ENCODE measurements at places on chromosomes 3 and 15.

- peak; percentile 65 for DNase-seq
Observed at GRCh38 chr3:149717391-149718056, 34.8 kb downstream of the COMMD2 start.

GRCh38 chr3:57852896-57853295, 96.8 kb downstream of the SLMAP start:
- DNase-seq = no peak

DNA sequence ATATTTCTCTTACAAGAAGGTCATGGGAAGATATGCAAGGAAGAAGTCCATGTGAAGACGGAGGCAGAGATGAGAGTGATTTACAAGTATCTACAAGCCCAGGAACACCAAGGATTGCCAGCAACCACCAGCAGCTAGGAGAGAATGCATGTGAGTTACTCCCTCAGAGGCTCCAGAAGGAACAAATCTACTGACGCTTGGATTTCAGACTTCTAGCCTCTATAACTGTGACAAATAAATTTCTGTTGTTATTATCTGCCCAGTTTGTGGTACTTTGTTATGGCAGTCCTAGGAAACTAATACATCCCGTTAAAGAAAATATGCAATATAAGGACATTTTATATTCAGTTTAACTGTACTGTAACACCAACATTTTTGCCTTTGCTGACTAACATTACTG, 283.9 kb downstream of the BCHE start:
- DNase-seq = no peak

DNA sequence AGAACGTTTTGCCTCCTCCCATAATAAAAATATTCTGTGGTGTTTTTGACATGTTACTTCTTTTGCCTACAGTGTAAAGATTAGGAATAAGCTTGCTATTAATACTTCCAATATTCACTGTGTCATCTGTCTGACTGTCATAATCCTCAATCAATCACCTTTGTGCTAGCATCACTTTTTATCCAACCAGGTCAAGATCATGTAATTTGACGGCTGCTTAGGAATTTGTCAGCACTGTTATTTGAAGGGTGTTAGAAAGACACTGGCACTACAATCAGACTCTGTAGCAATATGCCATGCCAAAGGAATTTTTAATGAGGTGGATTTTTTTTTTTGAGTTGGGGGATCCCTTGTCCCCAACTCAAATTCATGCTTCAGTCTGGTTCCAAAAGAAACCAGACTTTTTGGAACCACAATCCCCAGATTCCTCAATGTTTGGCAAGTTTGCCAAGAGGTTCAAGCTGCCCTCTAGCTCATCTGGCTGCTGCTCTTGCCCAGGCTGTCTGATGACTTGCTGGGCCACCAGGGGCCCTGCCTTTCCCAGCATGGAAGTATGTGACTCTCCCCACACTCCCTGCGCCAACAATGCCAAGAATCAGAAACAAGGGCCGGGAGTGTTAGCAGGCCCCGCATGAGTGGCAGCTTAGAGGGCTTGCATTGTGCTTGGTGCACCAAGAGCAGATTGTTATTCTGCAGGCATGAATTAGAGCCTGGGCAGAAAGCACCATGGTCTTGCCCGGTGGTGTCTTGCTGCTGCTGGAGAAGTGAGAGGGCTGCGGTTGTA, 58.6 kb upstream of the TSC22D2 start:
- no peak for DNase-seq

DNA sequence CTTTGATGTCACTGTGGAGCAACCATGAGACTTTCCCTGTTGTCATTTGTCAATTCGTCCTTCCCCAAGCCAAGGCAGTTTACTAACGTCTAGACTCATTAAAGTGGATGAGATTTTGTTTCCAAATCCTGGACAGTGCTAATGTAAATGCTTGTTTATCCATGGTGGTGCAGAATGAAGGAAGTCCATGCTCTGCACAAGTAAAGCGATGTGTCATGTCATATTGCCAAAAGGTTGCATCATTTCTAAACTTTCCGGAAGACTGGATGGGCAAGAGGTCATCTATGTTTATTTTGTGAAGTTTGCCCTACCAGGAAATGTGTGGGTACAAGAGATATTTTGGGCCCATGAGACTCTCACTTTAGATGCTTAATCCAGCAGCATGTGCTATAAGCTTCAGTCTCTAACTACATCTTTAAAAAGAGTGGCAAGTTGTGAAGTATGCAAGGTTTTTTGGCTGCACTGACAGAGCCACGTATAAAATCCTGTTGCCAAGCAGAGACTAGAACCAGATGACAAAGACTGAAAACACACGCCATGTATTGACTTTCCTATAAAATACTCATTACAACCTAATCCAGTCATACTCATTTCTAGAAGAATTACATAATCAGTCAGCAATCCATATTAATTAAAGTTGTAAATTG, 72.1 kb upstream of the FNDC3B start:
- peak; percentile 60 for DNase-seq

DNA sequence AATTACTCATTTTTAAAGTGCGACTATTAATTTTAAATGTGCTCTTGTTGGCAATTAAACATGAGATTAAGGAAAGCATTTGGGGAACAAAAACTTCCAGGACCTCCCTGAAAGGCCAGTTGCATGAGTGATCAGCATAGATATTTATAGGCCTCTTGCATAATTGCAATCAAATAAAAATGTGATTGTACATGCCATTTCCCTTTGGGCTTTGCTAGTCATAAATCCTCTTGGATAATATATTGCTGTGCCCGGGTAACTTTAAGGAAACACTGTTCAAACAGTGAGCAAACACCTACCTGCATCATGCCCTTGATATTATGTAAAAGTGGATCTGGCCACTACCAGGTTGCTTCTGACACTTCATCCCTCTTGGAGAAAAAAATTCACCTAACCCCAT, 239.1 kb downstream of the MCTP2 start:
- no peak for DNase-seq

DNA sequence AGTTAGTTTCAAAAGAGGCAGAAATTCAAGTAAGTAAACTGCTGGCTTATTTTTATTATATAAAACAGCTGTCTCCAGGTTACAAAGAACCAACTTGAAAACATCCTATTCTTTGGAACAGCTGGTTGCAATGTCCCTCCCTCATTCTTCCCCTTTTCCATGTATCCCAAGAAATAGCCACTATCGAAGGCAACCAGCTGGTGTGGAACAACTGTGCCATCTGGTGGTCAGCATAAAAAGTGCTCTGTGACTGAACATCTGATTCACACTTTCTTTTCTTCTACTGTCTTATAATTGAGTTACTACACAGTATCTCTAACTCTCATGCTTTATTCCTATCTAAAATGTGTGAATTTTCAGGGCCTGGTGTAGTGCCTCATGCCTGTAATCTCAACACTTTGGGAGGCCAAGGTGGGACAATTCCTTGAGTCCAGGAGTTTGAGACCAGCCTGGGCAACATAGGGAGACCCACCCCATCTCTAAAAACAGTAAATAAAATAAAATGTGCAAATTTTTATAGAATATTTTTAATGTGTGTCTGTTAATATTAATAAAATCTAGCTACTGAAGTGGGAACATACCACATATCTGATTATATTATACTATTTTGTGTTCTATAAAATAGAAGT, 9.6 kb downstream of the OSBPL11 start:
- DNase-seq = peak; percentile 45

DNA sequence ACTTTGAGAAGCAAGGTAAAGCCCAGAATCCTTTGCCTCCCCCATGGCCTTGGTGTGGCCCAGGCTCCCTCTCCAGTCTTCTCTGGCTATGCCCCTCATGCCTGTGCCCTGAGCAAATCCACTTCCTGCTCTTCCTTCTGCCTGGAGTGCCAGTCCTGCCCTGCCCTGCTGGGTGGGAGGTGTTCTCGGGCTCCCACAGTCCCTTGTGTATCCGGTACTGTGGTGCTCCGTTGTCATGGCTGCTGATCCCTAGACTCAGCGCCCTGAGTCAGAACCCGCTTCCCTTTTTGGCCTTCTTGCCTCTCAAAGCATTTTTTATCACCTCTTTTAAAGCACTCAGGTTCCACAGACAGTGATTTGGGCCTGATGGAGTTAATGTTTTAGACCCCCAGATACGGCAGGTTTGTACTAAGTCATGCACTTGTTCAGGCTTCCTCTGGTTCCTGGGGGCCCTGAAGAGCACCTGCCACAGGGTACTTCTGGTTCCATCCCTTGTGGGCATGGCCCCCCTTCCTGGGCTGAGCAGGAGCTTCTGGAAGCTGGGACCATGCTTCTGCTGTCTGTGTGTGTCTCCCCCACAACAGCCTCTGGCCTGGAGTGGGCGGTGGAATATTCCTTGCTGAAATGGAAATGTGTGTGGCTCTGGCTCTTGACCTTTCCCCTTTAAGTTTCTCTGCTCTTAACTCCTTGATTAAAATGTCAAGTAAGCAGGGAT, 29.6 kb upstream of the ADAMTS7 start:
- DNase-seq = no peak

DNA sequence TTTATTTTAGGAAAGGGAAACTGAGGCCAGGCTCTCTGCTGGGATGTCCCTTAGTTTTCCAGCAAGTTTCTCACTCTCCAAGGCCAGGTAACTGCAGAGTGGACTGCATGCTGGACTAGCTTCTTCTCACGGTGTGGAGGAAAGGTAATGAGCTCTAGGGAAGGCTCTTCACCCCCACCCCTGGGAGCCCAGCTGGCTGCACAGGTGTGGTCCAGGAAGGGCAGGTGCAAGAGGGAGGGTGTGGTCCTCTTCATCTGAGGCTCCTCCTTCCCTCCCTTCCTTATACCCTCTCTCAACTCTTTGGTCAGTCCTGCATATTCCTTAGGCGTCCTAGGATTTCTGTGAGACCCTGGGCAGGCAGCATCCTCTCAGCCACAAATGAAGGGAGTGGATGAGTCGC, 33.9 kb downstream of the RNU5B-1 start:
- DNase-seq = no peak

GRCh38 chr15:47788685-47789084, 71.4 kb downstream of the SEMA6D start:
- DNase-seq = no peak

DNA sequence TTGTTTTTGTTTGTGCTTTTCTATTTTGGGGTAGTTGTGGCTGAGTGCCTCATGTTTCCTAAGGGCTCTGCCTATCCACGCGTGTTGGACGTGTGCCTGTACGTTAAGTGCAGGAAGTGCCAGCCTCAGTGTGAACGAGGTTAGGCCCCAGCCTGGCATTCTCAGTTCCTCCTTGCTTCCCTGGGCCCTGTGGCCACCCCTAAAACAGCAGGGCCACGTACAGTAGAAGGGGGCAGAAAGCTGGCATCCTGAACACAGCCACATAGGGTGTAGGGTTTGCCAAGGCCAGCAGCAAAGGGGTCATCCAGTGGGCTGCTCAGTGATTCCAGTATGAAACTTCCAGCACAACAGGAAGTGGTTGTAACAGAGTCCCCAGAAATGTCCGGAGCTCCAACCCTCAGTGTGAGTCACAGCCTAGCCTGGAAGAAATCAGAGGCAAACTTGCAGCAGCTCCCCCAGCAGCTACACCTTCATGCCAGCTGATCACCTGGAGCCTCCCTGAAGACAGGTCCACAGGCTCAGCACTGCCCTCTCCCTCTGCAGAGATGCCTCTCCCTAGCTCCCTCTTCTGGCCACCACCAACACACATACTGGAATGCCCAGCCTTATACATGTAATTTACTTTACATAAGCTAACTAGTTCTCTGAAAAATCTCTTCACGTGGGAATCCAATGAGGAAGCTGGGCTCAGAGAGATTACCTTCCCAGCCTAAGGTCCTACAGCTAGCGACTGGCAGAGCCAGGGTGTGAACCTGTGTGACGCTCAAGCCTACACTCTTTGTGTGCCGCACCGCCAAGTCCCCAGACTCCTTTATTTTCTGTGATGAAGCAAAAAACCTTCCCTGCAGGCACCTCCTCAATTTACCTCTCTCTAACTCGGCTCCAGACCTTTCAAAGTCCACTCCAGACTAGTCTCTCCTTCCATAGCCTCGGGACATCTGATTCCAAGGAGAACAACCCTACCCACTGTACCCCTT, 26.6 kb downstream of the ILDR1 start:
- DNase-seq = peak; percentile 53

DNA sequence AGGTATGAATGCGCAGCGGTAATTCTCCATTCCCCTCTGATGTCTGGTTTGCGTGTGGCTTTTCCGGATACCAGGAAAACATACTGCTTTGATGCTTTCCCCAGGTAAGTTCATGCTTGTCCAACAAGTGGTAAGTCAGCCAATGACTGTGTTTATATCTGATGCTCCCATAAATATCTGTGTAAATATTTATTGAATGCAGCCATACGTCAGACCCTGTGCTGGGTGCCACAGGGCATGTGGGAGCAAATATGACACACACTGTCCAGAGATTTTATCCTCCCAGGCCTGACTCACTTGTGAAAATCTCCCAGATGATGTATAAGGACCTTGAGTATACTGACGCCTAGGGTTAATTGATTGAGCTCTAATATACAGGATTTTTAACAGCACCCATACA, 29.6 kb upstream of the CEMIP start:
- DNase-seq = no peak

DNA sequence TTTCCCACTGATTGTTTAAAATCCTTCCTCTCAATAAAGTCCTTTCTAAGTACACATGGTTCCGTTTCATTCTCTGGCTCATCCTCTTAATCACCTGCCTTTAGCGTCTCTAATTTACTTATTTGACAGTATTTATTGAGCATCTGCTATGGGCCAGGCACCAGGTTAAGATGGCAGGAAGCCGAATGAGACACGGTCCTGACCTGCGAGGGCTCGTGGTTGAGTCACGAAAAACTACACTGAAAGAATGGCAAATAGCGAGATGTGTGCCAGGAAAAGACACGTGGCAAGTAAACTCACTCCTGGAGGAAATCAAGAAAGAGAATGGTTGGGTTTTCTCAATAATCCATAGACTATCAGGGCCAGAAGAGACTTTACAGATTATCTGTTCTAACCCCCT, 60.9 kb downstream of the HES1 start:
- no peak for DNase-seq

- no peak for DNase-seq
Observed at GRCh38 chr3:194572944-194573491, 60.2 kb downstream of the TMEM44 start.

- no peak for DNase-seq
Observed at GRCh38 chr3:21481991-21482390, 269.0 kb downstream of the ZNF385D start.

DNA sequence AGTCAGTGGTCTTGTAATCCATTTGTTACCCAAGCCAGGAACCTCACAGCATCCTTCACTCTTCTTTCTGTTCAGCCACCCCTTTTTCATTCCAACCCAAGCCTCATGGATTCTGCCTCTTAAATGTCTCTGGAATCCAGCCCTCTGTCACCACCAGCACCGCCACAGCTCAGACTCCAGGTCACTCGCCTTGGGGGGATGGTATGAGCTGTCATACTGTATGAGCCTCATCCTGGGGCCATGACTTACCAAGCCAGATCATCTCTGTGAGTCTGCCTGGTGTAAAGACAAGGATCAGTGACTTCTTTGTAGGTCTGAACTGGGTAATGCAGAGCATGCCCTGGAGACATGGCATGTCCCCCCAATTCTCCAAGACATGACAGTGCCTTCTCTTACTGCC, 79.6 kb downstream of the PGPEP1L start:
- DNase-seq = no peak

DNA sequence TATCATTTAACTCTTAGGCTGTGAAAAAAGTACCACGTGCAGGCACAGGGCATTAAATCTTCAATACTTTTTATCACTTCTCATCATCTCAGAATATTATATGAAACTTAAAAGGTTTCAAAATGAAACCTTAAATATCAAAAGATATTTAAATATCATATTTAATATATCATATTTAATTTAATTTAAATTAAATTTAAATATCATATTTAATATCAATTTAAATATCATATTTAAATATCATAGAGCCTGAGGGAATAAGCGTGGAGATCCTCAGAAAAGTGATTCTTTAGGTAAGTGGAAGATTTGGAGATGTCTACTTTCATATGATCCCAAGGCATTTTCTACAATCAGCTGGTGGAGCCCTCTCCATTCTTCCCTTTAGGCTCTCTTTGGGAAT, 716.6 kb downstream of the OTOL1 start:
- DNase-seq = no peak

GRCh38 chr15:69809421-69809820, 288.3 kb downstream of the TLE3 start:
- DNase-seq = no peak
